Suppressor macrophage treated with lipopolysaccharide for 1 hour (primary cell): ENCODE measurements at places on chromosomes 12 and 14.

- no peak for DNase-seq
Measured at GRCh38 chr12:41684997-41685396, 459.7 kb downstream of the GXYLT1 start.

DNA sequence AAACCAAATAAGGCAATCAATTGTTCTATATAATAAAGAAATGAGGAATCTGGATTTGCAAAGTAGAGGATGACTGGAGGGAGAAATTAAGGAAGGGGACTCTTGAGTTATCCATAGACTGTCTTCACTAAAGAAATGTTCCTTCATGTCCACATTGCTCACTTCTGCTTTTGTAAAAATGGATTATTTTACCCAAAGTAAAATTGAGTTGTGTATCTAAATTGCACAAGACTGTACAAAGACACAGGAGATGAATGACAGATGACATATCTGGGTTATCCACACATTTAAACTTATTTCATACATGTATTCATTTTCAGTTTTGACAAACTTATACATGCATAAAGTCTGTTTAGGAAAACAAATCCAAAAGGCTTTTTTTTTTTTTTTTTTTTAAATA, 11.3 kb downstream of the ATP2B1 start:
- peak; percentile 70 for DNase-seq

- DNase-seq = no peak
Measured at GRCh38 chr12:95815632-95816212, 25.2 kb upstream of the NTN4 start.

GRCh38 chr12:53325511-53326061, 4.2 kb upstream of the AAAS start:
- DNase-seq = peak; percentile 48

- no peak for DNase-seq
Measured at GRCh38 chr14:68953196-68953555, 25.9 kb downstream of the ACTN1 start.

GRCh38 chr14:91891101-91891500, 23.8 kb upstream of the TC2N start:
- DNase-seq = no peak

DNA sequence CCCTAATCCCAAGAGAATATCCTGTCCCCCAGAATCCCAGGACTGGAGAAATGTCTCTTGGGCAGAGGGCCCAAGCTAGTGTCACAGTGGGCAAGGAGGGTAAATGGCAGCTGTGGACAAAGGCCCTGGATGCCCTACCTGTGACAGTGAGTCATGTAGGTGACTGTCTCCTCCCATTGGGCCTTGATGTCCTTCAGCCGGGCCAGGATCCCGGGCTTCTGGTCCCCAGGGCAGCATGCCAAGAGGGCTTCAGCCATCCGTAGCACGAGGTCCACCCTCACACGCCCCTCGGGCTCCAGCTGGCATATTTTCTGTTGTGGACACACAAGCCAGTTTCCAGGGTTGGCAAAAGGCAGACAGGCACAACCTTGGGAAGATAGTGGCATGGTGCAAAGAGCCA, 48.8 kb downstream of the SYNE3 start:
- DNase-seq = no peak
